ENCODE measurements at places on chromosomes 2 and 18.

DNA sequence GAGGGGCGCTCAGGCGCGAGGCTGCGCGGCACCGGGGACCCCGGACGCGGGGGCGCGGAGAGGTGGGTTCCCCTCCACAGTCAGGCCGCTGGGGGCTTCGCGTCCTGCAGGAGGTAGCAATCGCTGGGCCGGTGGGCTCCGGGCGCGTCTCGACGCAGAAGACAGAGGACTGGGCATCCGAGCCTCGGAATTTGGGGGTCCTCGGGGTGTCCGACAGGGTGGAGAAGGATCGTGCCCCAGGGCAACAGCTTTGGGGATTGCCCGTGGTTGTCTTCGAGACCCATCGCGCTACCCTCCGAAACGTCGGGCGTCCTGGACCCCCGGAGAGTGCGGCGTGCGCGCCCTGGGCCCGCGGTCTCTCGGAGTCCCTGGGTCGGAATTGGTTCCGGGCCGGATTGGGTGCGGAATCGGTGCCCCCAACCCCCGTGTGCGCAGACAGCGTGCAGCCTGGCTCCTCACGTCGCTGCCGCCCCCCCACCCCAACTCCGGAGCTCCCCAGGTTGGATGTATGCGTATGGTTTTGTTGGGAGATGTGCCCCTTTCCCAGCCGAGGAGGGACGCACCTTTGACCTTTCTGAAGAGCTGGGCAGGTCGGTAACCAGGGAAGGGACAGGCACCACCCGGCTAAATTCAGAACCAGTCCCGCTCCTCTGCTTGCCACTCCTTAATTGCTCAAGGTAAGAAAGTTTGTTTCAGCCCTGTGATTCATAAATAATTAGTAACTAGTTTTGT, 750 bp downstream of the NPAS2 start:
- peak; percentile 16 for DNase-seq

GRCh38 chr2:65416945-65417344, 15.5 kb downstream of the SPRED2 start:
- DNase-seq, result no peak

- DNase-seq, result no peak
Measured at GRCh38 chr2:230299618-230300017, 27.4 kb upstream of the SP140L start.

- DNase-seq, result no peak
Measured at GRCh38 chr2:55879976-55880375, 43.6 kb downstream of the EFEMP1 start.

DNA sequence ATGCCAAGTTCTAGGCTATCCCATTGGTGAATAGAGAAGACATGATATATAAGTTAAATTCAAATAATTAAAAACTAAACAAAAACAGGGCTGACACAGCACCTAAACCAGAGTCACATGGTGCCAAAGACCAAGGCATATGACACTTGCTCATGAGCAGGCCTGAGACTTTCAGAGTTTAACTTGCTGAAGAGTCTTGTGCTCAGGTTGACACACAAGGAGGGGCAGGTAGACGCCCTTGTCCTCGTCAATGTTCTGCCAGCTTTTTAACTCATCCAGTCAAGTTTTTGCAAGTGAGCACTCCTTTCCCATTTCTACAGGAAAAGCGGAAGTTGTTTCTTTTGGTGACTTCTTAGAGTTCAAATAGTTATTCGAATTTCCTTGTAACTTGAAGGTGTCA, 289.7 kb downstream of the CYRIA start:
- no peak for DNase-seq

GRCh38 chr18:26356045-26356785, 130.0 kb downstream of the TAF4B start:
- DNase-seq, result no peak

DNA sequence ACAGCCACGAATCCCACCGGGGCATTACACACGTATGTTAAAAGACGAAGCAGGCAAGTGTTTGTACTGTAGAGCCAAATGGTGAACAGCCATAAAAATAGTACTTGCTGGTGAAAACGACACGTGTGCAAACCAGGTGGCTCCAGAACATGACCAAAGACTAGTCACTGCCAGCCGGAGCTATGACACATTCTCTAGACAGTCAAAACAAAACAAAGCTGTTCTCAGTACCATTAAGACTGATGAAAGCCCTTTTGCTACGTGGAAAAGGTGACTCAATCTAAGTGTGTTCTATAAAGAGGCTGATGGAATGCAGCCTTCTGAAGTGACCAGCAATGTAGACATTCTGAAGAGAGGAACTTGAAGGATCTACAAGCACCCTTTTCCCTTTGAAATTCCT, 367.7 kb upstream of the NETO1 start:
- no peak for DNase-seq

- DNase-seq, result no peak
Measured at GRCh38 chr2:85732467-85733120, 21.2 kb upstream of the ATOH8 start.

DNA sequence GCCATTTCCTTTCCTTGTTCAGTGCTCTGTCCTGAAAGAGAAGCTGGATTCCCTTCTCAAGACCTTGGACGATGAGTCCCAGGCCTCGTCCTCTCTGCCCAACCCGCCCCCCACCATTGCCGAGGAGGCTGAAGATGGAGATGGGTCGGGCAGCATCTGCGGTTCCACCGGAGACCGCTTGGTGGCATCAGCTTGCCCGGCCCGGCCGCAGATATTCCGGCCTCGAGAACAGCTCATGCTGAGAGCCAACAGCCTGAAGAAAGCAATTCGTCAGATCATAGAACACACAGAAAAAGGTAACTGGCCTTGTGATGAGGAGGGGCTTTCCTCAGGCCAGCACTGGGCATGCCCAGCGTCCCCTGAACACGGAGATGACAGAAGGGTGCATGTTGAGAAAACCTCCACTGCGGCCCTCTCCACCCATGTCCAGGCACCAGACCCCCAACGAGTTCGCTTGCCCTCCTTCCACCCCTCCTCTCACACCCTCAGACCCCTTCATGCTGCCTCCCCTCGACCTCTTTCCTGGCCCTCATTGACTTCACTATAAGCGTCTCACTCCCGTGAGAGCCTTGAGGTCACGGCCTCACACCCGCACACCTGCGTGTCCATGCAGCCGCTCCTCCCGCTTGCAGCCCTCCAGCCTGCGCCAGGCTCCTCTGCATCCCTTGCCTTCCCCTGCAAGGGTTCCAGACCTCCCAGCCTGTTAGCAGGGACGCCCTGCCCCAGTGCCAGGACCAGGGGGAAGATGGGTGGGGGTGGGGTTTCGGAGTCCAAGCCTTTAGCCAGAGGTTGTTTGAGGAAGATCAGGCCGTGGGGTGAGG, 95.0 kb downstream of the DGKD start:
- DNase-seq, result no peak

GRCh38 chr2:61178603-61179545, 16.9 kb downstream of the C2orf74 start:
- no peak for DNase-seq

DNA sequence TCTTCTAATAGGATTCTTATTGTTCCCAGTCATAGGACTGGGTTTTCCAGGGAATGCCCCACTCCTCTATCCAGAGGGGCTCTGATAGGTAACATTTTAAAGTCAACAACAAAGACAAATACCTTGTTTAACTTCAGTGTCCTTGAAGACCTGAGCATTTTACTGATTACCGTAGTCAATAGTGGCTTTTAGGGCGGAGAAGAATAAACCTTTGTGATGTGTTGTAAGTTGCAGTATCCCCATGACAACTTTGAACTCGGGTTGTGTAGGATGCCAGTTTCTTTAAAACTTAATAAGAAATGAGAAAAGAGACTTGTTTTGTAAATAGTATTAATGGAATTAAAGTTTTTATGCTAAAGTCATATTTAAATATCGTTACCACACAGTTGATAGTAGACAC, 6.0 kb downstream of the GATA6 start:
- DNase-seq, result no peak

- DNase-seq, result no peak
Measured at GRCh38 chr2:200305797-200306195, 697 bp upstream of the SPATS2L start.

DNA sequence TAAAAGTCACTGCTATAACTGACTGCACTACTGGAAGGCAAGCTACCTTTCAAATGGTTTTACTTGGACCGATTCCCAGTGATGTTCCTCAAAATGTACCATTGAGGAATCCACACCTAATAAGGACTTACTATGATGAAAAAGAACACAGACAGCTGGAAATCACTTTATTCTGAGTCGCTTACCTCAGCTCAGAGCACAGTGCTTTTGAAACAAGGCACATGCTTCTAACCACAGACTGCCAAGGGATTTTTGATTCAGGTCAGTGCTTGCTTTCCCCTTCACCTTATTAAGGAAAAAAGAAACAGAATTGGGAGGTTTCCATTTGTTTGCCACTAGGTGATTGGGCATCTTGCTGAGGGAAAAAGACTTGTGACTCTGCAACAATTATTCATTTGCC, 707.5 kb upstream of the FSHR start:
- DNase-seq, result no peak

GRCh38 chr18:356778-357177, 88.9 kb upstream of the THOC1 start:
- no peak for DNase-seq
